ENCODE measurements at places on chromosomes 6 and 20.

DNA sequence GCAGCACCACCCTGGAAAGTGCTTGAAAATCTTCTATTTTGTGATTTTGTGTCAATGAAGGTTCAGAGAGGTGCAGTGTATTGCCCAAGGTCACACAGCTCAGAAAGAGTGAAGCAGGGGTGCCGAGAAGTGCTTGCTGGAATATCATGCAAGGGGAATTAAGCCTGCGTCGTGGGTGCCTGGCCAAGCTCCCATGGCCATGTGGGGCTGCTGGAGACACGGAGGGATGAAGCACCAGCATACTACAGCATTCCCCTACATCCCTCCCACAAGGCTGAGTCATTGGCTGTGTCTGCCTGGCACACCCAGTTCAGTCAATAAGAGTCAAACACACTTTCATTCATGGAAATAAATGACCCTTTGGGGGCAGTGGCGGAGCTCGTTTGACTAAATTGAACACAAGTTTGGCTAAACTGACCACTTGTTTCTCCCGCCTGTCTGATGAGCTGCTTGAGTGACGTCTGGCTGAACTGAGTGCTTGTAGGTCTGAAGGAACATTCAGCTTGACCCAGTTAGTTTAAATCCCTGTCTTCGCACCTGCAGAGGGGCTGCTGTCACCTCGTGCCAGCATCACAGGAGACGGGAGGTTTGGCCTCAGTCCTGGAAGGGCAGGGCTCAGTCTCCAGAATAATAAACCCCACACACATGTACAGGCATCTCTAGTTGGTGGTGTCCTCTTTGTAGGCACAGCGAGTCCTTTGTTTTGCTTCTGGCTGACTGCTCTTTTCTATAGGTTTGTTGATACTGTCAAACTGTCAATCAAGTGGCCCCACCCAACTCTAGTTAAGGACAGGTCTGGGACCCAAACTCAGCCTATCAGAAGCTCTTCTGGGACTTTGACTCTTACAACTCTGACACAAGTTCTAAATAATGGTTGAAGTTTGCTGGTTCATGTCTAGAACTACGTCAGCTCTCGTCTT lies 8.4 kb upstream of the TGM2 start:
- no peak for DNase-seq

- DNase-seq: no peak
Measured at GRCh38 chr20:42252116-42252515, 633.9 kb upstream of the CHD6 start.

DNA sequence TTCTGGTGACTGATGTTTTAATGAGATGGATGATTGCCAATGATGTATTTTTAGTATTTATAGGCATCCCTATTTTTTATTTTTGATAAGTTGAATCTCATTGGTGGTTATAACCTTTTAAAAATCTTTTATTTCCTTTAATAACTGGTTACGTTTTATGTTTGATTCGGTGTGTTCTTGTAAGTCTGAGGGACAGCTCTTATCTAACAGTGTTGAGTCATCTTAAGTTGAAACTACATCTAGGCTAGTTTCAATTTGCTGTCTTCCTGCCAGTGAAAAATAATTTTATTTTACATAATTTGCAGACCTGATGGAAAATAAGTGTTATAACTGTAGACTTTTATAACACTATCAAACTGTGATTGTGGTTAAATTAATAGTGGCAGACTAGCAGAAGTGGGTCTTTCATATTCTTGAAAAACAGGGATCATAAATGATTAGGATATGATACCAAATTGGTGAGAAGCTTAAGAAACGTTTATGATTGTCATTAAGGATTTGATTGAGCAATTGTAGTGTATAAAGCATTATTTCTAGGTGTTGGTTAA lies 4.6 kb downstream of the AFDN start:
- no peak for DNase-seq

- peak; percentile 25 for DNase-seq
Measured at GRCh38 chr20:58271606-58272351, 37.7 kb upstream of the RAB22A start.

DNA sequence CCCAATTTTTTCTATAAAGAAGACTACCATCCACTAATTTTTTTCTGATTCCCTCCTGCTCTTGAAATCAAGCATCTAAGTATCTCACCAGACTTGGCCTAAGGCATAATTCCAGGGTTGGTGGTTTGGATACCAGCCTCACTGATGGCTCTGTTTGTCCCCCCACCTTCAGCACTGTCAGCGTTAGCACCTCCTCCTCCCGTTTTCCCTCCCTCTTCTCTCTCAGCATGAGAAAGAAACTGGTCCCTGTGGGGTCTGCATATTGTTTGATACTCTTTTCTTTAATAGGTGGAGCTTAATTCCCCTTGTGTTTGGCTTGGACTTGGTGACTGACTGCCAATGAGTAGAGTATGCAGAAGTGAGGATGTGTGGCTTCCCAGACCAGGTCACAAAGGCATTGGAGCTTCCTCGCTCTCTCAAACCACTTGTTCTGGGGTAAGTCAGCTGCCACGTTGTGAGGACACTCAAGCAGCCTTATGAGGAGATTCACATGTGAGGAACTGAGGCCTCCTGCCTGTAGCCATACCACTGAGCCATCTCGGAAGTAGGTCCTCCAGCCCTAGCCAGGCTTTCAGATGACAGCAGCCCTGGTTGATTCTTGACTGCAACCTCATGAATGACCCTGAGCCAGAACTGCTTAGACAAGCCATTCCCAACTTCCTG lies 65.2 kb downstream of the RIOK1 start:
- no peak for DNase-seq

DNA sequence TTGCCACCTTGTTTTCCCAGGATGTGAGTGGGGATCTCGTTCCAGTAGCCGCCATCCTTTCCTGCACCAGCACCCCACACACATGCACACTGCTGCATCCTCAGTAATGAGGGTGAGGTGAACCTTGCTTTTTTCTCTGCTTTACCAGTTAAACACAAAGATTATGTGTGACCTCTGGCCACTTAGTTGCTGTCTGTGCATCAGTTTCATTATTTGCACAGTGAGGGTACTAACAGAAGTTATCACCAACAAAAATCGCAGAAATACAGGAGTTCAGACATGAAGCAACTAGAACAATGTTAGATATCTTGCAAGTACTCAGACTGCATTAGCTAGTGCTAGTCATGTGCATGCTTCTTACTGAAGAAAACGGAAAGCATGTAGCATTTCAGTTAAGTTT lies 17.4 kb upstream of the DACT2 start:
- no peak for DNase-seq

GRCh38 chr6:133637436-133637835 lies 251.5 kb upstream of the TCF21 start:
- DNase-seq: no peak

DNA sequence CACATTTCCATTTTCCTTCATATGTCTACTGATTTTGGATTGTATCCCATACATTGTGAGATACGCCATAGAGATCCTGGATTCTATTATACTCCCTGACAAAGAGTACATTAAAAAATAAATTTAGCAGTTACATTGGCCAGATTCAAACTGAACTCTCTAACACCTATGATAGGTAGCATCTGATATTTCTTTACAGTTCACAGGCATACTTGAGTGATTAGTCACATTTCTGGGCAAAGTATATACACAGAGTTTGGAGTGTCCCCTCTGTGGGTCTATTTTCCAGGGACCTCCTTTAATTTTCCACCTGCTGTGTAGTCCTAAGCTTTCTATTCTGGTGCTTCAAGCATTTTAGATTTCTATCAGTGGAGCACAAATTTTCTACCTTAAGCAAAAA lies 96.4 kb downstream of the TBC1D32 start:
- DNase-seq: no peak

- DNase-seq: no peak
Measured at GRCh38 chr6:43698584-43699349, 11.2 kb upstream of the MRPS18A start.

GRCh38 chr6:20126102-20126752 lies 86.0 kb downstream of the MBOAT1 start:
- DNase-seq: no peak

DNA sequence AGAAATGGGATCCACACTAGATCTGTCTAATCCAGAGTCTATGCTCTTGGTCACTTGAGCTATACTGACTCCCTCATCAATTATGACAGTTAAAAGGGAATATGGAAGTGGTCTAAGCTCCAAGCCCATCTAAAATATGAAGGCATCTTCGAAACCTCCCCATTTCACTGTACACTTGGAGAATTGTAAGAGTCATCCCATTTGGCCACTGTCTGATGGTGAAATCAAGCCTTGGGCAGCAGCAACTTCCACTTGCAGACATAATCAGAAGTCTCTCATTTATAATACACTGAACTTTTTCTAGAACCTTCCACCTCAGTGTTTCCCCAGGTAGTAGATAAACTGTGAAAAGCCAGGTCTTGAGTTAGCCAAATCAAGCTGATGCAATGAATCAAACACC lies 26.3 kb upstream of the UBR2 start:
- no peak for DNase-seq

- no peak for DNase-seq
Measured at GRCh38 chr6:27889628-27890444, 22.4 kb downstream of the OR2B2 start.

GRCh38 chr6:71665931-71666330 lies 220.4 kb upstream of the RIMS1 start:
- no peak for DNase-seq

- DNase-seq: no peak
Measured at GRCh38 chr20:4916971-4917881, 84.1 kb downstream of the SLC23A2 start.

- DNase-seq: no peak
Measured at GRCh38 chr20:43977962-43978361, 63.3 kb downstream of the TOX2 start.

DNA sequence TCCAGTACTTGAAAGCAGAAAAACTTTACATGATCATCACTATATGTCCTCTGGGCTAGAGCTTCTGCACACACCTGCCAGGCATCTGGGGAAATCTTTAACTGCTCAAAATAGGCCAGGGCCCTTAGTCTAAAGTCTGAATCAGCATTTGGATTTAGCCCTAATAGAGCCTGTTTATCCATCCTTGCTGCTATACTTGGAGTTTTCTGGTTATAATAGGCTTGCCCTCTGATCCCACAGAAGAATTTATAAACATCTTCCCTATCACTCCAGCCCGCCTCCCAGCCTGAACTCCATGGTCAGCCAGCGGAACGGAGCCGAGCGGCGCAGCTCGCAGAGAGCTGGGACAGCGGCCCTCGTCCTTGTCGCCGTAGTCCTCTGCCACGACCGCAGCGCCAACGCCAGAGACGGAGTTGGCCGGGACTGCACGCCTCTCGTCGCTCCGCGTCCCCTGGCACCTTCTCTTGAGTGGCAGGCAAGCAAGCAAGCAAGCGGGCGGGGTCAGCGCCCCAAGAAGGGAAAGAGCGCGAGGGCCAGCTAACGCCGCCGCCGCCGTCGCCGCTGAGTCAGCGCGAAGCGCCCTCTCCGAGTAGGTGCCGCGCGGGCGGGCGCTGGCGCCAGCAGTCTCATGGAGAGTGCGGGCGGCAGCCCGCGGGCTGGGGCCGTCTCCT lies 25.4 kb upstream of the ASIP start:
- peak; percentile 22 for DNase-seq

- DNase-seq: peak; percentile 75
Measured at GRCh38 chr6:30541515-30542403, 14.5 kb downstream of the GNL1 start.

DNA sequence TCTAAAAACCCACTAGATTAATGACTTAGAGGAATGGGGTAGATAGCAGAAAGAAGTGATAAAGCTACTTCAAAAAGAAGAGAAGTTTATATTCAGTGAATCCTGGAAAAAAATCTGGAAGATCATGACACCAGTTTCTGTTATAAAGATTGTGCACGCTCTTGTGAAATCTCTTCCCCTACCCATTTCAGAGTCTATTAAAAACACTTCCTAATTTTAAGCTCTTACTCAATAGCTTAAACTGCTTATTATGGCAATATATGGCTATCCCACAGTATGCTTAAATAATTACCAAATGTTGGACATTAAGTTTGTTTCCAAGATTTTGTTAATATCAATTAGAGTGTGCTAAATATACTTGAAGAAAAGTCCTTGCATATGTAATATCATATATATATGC lies 585.3 kb upstream of the MAN1A1 start:
- no peak for DNase-seq

- DNase-seq: no peak
Measured at GRCh38 chr20:48463916-48464315, 363.9 kb downstream of the PREX1 start.

DNA sequence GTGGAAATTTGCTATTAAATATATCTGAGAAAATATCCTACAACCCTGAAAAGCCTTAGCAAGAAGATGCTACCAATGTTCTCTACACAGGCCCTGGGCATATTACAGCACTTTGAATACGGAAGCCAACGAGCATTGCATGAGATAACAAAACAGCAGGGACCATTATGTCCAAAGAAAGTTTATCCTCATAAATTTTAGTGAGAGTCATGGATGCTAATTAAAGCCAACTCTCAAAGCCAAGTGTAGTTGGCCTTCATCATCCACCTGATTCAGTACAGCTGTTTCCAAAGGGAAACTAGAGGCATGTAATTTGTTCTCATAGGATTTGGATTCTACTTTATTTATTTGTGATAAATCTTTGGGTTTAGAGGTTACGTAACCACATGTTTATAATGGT lies 564.8 kb downstream of the RFPL4B start:
- DNase-seq: no peak

- DNase-seq: no peak
Measured at GRCh38 chr6:100493206-100493888, 28.6 kb upstream of the SIM1 start.

DNA sequence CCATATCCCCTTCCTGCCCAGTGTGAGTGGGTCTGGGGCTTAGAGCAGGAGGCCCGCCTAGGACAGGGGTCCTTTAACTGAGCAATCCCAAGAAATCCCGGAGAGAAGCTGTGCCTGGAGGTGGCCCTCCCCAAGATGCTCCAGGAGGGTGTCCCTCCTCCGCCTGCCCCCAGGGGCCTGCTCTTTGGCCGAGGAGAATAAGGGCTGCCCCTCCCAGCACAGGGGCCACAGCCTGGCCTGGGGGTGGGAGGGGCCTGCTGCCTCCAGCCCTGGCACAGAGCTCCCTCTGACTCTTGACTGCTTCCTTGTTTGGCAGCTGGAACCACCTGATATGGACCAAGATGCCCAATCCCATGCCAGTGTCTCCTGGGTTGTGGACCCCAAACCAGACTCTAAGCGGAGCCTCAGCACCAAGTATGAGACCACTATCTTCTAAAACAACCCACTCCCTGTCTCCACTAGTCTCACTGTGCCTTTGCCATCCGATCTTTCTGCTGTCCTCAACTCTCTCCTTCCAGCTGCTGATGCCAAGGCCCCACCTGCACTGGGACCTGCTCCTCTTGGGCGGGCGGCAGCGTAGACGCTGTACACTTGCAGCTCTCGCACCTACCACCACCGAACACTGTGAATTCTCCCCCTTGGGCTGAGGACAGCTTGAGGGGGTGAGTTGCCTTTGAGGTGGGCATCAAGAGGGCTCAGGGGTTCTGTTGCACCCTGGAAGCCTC lies 54.3 kb downstream of the TCP11 start:
- DNase-seq: no peak

- DNase-seq: no peak
Measured at GRCh38 chr6:30795549-30796293, 51.4 kb upstream of the IER3 start.
